B cell (primary cell): ENCODE measurements at places on chromosomes 1 and 21.

DNA sequence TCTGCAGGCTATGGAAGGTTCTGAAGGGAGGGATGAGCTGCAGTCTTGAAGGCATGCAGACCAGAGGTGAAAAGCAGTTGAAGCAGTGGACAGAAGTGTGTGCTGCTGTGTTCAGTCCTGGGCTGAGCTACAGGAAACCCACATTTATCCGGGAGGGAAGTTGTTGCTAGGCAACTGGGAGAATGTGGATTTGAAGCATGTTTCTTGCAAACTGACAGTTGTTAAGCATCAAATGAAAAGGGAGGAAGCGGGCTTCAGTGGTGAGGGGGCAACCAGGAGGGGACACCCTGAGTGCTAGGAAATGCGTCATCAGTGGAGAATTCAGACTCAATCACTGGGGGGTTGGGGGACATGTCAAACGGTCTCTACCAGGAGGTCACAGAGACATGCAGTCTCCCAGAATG, 28.7 kb downstream of the ABCA4 start:
- no peak for DNase-seq

DNA sequence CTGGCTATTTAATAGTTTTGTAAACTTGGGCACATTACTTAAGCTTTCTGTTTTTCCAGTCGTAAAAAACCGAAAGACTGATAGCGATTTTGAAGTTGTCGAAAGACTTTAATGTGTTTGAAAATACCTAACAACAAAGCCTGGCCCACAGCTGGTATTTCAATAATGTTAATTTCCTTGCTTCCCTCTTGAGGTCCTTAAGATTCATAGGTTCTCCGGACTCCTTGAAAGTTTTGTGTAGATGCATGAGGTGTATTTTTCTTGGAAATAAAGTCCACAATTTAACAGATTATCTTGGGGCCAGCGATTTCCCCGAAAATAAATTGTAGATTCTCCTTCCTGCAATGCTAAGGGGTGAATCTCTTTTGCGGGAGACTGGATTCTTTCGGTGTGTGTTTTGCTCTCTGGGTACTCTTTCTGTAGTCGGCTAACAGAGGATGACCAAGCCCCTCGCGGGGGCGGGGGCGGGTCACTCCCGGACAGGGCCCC, 735 bp upstream of the YTHDF2 start:
- no peak for DNase-seq

DNA sequence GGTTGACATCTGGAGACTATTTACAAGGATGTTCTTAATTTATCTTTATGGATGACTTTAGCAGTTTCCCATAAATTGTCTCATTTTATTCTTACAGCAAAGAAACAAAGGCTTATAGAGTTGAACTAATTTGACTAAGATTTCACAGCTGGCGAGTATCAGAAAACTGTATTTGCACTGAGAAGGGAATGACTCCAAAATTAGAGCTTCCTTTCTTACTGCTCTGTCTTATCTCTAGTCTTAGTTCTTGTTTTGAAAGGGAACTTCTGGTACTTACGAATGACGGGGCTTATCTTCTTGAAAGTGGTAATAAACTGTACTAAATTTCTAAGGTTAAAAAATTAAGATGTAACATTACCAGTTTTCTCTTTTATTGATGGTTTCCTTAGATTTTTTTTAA, 13.6 kb downstream of the CNST start:
- peak; percentile 31 for DNase-seq

DNA sequence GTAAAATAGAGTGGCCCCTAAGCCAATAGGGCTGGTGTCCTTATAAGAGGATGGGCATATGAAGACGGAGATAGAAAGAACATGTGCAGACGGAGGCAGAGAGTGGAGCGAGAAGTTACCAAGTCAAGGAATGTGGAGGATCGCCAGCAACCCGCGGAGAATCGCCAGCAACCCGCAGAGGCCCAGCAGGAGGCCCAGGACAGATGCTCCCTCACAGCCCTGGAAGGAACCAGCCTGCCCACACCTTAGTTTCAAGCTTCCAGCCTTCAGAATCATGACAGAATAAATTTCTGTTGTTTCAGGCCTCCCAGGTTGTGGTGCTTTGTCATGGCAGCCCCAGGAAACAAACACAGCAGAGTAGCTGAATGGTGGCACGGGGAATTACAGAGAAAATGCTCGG, 9.6 kb downstream of the CLDN14 start:
- DNase-seq = no peak

DNA sequence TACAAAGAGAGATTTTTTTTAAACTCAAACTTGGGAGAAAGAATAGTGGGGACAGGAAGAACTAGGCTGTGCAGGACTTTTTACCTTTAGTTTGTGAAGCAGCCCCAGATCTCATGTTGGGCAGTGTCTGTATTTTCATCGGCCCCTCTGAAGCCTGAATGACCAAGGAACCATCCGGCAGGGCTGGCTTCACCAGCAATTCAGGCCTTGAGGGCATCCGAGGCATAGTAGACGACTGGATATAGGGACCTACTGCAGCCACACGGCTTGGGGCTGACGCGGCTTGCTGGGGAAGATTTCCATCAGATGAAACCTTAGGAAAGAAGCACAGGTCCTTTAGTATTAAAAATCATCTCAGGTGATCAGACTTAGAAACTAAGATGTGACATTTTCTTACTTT, 43.7 kb downstream of the TP53BP2 start:
- DNase-seq = no peak

DNA sequence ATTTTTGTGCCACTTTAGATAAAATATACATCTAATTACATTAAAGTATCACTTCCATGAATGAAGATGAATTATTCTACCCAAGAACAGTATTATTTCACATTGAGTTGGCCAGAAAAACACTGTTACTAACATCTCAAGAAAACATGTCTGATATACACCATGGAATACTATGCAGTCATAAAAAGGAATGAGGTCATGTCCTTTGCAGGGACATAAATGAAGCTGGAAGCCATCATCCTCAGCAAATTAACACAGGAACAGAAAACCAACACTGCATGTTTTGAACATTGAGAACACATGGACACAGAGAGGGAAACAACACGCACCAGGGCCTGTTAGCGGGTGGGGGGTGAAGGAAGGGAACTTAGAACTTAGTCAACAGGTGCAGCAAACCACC, 69.0 kb downstream of the TESK2 start:
- DNase-seq = no peak

DNA sequence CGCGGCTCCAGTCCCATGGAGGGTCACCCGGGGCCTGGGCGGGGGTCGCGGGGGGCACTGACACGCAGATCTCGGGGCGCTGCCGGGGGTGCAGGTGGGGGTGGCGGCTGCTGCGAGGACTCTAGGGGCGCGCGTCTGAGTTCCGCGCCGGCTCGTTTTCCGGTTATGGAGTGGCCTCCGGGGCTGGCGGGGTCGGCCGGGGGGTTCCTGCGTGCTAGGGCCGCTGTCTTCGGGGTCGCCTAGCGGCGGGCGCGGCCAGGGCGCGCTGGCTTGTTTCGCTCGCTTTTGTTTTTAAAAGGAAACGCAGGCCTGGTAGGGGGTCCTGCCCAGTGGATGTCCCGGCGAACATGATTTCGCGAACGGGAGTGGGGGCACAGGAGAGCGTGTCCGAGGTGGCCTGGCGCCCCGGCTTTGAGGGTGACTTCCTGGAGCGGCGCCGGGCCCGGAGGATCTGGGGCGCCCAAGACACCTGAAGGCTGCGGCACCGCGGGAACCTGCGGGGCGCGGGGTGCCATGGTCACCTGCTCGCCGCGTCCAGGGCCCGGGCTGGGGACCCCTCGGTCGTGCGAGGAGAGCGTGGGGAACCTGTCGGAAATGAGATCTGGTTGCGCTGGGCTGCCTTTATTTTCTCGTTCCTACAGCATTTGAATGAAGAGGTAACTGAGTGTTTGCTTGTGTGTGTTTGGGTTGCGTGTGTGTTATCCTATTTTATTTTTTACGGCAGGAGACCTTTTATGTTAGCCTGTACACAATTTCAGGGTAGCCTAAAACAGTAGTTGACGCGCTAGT, 618 bp downstream of the ETS2 start:
- DNase-seq = peak; percentile 37

DNA sequence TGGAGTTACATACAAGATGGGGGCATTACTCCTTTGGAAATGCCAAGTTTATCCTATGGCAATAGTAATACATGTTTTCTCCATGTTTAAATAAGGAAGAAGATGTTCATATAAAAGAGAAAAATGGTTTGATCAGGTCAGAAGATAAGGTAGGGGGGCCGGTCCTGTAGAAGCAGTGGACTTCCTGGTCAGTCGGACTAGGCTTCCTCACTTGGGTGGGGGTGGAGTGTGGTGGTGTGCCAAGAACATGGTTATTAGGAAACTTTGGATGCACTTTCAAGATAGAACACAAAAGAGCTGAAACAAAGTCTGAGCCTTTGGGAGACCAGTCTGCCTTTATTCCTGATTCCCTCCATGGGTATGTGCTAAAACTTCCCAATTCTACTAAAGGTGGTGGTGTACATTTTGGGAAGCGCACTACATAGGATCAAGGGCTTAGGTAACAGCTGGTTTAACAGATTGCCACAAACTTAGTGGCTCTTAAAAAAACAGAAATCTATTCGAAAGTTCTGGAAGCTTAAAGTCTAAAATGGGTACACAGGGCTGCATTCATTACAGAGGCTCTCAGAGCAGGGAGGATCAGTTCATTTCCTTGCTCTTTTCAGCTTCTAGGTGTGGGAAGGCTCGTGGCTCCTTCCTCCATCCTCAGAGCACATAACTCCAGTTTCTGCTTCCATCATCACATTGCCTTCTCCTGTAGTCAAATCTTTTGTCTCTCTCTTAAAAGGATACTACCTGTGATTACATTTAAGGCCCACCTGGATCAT, 64.6 kb downstream of the KDM1A start:
- no peak for DNase-seq

DNA sequence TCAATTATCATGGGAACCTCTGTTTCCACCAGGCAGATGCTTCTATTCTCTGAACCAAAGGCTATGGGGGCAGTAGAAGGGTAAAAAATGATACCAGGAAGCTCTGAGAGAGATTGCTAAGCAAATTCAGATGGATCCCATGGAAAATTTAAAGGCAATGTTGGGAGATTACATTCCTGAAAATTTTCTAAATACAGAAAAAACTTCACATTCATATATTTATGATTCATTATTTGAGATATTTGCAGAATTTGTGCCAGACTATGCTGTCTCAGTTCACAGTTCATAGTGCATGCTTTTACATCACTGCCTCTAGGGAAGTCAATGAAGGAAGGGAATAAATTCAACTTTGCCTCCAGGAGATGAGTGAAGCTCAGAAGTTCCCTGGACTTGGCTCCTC, 57.5 kb downstream of the KCNT2 start:
- DNase-seq = no peak

GRCh38 chr1:178023181-178023618, 53.3 kb upstream of the SEC16B start:
- no peak for DNase-seq

- DNase-seq = no peak
Observed at GRCh38 chr1:181117648-181118449, 29.3 kb downstream of the IER5 start.

DNA sequence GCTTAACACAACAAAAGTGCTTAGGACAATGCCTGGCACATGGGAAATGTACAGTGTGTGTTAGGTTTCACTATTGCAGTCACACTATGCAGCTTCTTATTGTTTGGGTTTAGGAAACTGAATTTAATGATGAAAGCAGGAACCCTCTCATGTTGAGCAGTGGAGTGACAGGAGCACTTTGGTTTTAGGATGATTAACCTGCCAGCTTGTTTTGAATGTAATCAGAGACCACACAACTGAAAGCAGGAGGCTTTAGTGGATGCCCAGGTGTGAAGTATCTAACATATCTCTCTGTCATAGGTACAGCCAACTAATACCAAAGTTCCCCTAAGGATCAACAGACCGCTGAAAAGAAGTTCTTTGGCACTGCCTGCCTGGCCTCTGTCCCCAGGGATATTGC, 406.9 kb upstream of the USP24 start:
- no peak for DNase-seq

DNA sequence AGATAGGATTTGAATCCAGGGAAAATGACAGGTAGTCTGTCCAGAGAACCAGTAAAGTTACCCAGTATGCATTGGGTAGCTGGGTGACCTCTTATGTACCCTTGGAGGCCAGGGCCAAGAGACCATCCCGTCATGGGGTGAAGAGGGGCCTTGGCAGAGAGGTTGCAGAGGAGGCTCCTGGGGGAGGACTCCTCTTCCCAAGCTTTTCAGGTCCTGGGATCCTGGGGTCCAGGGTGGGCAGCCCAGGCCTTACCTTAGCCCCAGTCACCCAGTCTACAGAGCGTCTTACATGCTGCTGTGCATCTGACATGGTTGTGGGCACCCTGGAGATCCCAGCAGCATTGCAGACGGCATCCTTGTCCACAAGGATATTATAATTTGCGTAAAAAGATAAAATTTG, 14.0 kb downstream of the PMF1 start:
- DNase-seq = no peak

DNA sequence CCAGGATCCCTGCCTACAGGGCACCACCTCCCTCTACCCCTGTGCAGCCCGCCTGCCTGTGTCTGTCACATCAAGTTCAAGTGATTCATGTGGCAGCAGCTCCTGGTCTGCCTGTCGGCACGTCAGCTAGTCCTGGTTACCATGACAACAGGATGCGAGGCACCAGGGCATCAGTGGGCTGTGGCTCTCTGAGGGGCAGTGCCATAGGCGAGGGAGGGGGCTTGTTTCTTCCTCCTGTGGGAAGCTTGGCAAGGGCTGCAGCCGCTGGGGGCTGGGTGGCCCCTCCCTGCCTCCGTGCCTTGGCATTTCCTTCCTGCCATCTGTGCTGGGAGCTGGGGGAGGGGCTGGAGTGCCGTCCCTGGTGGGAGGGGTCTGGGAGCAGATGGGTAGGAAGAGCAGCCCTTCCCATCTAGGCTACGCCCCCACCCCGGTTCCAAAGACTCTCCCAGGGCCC, 43.1 kb downstream of the FOXO6 start:
- DNase-seq = peak; percentile 21

- peak; percentile 53 for DNase-seq
Observed at GRCh38 chr21:43611598-43612369, 47.5 kb downstream of the HSF2BP start.

DNA sequence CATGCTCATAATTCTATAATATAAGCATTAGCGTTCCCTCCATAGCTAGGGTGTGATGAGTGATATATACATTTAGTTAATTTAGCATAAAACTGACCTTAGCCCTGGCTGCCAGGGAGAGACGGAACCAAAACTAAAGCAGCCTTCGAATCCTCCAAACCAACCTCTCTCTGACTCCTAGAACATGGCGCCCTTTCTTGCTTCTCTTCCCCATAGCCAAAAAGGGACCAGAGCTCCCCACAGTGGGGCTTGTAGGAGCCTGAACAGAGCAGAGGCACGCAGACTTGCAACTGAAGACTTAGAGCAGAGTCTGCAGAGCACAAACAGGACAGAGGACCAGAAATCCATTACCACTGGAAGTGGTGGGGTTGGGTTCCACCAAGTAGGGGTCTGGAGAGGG, 17.7 kb downstream of the IRF2BP2 start:
- no peak for DNase-seq

- DNase-seq = no peak
Observed at GRCh38 chr1:202197653-202198365, 4.2 kb downstream of the LGR6 start.

DNA sequence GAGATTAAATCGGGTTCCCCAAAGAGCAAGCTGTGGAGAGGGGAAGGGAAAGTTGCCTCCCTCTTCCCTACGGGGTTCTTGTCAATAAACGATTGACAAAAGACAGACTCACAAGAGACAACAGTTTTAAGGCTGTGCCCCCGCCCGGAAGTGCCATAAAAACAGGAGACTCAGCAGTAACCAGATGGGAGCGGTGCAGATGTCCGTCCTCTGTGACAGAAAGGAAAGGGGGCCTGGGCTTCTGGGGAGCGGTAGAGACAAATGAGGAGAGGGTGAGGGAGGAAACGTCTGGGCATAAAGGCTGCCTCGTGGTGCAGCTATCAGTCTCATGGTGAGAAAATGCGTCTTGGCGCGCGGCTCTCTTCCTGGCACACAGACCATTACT, 5.9 kb downstream of the TP73 start:
- DNase-seq = no peak

- DNase-seq = peak; percentile 73
Observed at GRCh38 chr1:175146529-175147213, 45.9 kb downstream of the KIAA0040 start.
